NCI-H2029 treated with DMSO at 0.1 percent for 48 hours (cell line): ENCODE measurements at places on chromosomes 12 and 14.

- no peak for DNase-seq
These were observed 257.5 kb upstream of the HMGA2 start for GRCh38 chr12:65566751-65567150.

DNA sequence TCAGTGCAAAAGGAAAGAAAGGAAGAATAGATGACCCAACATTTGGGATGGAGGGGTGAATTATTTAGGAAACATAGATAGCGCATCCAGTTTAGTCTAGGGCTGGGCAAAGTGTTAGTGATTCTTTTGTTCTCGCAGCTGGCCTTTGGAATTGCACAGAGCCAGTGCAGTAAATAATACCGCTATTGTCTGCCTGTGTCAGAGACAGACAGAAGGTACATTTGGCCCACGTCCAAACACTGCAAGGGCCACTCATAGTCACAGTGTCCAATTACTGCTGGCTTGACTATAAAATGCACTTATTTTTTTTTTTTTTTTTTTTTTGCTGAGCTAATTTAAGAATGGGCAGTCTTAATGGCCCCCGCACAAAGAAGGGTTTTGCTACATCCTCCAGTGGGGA is 638.6 kb downstream of the BCL11B start:
- DNase-seq = peak; percentile 47

DNA sequence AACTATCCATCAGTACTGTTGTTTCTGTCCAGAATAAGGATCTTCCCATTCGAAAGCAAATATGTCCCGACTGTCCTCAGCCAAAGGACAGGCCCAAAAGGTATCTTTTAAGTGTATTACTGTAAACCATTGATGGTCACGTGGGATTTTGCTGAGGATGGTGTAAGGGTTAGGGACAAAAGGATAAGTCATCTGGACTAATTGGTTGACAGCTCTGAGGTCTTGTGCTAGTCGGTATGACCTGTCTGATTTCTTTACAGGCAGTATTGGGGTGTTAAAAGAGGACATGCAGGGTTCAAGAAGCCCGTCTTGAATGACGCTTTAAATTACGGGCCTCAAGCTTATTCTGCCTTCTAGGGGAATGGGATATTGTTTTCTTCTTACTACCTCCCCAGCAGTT is 24.4 kb downstream of the CLEC2A start:
- DNase-seq = no peak

GRCh38 chr12:29572938-29573337 is 75.5 kb upstream of the OVCH1 start:
- DNase-seq = no peak

DNA sequence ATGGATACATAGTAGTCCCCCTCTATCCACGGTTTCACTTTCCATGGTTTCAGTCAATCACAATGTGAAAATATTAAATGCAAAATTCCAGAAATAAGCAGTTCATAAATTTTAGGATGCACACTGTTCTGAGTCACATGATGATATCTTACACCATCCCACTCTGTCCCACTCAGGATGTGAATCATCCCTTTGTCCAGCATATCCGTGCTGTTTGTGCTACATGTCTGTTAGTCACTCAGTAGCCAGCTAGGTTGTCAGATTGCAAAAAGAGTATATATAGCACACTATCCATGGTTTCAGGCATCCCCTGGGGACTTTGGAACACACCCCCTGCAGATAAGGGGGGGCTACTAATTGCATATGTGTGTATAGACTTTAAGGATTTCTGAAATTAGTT is 8.1 kb upstream of the NAA30 start:
- no peak for DNase-seq

GRCh38 chr14:99996951-99997571 is 68.2 kb upstream of the EVL start:
- DNase-seq = no peak

- no peak for DNase-seq
These were observed 5.5 kb downstream of the CNTN1 start for GRCh38 chr12:40697566-40698259.

- DNase-seq = no peak
These were observed 31.2 kb upstream of the PLEKHG6 start for GRCh38 chr12:6279256-6279628.

- no peak for DNase-seq
These were observed 208.6 kb downstream of the SLC38A4 start for GRCh38 chr12:46617167-46617566.

- DNase-seq = no peak
These were observed 281.1 kb upstream of the AMIGO2 start for GRCh38 chr12:47360771-47361388.

DNA sequence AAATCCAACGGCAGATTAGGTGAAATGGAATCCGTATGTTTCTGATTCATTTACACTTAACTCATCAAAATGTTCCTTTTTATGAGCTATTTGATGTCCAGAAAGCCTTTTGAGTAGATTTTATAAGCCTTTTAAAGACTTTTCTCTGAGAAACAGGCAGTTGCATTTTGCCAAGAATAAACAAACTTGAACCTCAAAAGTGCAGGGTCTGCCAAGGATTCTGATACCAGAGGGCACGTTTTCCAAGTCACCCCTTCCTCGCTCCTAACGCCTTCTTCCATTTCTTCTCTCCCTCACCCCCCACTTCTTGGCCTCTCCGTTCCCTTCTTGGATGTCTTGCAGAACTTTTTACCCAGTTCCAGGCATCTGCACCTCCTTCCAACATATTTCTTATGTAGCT is 200.6 kb upstream of the TBX3 start:
- no peak for DNase-seq

- DNase-seq = peak; percentile 88
These were observed 16.0 kb downstream of the NKX2-1 start for GRCh38 chr14:36503771-36504741.

DNA sequence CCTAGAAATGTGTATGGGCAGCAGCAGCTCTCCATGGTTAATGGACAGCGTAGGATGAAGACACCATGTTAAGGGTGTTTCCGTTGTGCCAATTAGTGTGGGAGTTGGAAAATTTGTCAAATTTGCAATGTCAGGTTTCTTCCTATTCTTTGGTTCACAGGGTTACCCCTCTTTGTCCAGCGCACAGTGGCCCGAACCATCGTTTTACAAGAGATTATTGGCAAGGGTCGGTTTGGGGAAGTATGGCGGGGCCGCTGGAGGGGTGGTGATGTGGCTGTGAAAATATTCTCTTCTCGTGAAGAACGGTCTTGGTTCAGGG is 26.0 kb upstream of the TAMALIN start:
- DNase-seq = no peak

GRCh38 chr14:51807356-51807755 is 53.1 kb upstream of the GNG2 start:
- DNase-seq = no peak

- DNase-seq = no peak
These were observed 11.9 kb downstream of the ANKRD13A start for GRCh38 chr12:110010853-110011723.

GRCh38 chr12:93683410-93683809 is 6.2 kb downstream of the CRADD start:
- DNase-seq = no peak

DNA sequence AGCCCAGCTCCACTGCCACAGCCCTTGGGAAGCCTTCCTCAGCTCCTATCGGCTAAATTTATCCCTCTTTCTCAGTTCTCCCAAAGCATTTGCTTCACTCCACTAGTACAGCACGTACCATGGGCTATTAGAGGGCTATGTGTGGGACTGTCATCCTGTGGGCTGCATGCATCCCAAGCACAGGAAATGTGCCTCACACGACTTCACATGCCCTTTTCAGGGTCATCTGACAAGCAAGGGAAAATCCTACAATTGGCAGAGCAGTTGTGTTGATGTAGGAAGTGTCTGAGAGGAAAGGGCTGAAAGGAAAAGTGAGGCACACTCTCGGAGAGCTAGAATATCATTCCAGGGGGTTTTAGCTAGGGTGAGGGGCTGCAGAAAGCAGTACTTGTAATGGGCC is 47.6 kb downstream of the NINJ2 start:
- DNase-seq = no peak

GRCh38 chr12:19382111-19382526 is 57.2 kb upstream of the AEBP2 start:
- DNase-seq = no peak

DNA sequence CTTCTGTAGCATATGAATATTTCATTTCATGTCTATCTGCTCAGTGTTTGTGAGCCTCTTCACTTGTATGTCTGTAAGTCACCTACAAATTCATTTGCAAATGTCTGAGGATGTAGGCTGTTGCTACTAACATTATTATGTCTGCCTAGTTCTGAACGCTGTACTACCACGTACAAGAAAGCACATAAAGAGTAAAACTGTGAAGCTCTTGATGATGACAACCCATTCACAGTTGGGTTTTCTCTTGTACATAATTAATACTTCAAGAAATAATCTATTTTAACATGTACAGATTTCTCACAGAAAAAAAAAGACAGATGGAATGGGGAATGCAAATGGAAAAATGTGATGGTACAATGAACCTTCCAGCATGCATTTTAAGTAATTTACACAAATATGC is 64.3 kb upstream of the CPNE8 start:
- no peak for DNase-seq

- no peak for DNase-seq
These were observed 790 bp downstream of the GTF2A1 start for GRCh38 chr14:81219759-81220579.

- no peak for DNase-seq
These were observed 46.0 kb upstream of the EVL start for GRCh38 chr14:100019156-100019744.

- no peak for DNase-seq
These were observed 12.0 kb upstream of the GALNT6 start for GRCh38 chr12:51403159-51403558.

DNA sequence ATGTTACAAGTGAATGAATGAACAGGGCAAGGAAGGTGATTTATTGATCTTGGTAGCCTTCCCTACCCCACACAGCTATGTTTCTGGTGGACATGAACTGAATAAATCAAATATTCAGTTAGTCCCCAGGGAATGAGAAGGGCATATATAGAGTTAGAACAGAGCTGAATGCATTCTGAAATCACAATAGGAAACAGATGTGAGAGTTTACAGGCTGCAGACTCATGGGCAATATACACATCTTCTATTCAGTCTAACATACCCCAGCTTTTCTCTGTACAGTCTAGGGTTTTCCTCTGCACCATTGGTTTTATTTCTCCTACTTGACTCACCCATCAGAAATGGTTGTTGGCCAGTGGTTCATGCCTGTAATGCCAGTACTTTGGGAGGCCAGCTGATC is 7.3 kb upstream of the STX2 start:
- no peak for DNase-seq

DNA sequence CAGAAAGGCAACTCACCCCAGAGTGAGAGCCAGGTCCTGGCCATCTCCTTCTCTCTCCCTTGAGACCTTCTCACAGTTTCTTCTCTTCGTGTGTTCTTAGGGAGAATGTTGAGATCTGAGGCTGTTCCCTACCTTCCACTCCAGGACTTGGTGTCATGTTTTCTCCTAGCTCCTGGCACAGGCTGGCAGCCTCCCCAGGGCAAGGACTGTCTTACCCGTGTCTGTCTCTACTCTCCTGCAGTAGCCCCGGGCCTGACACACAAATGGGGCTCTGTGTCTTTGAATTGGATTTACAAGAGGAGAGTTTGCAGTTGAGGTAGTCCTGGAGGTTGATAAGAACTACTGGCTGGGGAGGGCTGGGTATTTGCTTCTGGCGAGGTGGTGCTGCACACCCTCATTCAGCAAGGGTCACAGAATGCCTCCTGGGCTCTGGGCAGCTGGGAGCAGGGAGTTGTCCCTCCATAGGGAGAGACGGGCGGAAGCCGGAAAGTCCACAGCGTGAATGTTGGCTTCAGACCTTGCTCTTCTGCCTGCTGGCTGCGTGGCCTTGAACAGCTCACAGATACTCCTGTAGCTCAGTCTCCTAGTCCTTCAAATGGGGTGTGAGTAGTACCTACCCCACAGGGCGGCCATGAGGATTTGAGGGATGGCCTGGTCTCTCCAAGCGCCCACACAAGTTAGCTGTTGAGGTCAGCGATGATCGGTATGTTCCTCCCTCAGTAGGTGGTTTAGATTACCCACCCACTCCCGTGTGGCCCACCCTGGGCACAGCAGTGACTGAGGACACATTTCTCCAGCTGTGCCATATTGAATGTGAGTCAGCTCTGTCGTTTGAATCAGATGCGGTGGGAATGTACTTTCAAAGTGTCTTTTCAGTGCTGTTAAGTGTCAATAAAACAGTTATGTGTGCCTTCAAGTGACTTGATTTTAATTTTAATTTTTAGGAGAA is 10.2 kb downstream of the EP400 start:
- DNase-seq = no peak

DNA sequence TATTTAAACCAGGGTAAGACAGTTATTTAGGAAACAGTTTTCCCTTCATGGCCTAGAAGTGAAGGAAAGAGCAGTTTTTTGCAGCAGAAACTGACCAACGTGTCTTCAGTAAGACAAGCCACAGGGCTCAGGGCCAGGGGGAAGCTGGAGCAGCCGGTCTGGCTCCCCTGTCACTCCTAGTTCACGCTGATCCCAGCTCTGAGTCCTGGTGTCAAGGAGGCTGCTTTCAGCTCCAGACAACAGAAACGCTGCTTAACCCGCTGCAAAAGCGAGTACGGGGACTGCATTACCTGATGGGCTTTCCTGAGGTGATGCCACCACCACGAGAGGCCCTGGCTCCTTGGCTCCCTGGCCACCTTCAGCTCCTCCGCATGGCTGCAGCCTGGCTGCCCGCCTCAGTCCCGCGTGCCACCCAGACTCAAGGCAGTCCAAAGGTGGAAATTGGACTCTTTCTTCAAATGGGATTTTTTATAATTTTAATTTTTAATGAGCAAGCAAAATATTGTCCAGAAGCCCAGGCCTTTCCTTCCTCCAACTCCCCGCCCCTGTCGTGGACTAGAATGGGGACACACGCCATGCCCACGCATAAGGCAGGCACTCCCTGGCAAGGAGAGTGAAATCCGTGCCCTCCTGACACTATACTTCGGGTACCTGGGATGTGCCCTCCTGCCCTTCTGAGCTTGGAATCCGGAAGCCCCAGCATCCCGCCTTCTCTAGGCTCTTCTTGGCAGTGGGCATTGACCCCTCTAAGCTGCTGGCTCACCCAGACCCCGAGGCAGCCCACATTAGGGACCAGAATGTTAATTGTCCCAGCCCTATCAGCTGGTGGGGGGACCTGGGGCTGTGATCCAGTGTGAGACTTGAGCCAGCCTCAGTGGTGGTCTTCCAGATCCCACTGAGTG is 85.0 kb downstream of the PAPOLA start:
- no peak for DNase-seq

GRCh38 chr12:89742337-89743022 is 33.8 kb upstream of the ATP2B1 start:
- no peak for DNase-seq

DNA sequence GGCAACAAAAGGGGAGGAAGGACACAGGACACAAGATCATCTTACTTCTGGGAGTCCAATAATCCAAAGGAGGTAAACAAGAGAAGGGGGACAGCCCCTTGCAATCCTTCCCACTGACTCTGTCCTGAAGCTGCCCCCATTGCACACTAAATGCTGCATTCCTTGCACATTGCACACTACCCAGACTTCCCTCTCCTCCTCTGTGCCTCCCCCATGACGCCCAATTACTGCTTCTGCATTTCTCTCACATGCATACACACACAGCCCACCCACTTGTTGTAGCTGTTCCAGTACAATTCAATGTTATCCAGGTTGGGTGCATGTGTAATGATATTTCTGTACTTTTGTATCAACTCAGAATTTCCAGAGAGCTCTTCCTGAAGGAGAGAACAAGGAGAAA is 5.5 kb downstream of the NDRG2 start:
- DNase-seq = no peak

- DNase-seq = no peak
These were observed 68.5 kb upstream of the LRIG3 start for GRCh38 chr12:58988643-58989344.
